ENCODE measurements at places on chromosomes 6 and 20.
A peak's percentile ranks its signal among the peaks of the same experiment; 100 is the strongest.

DNA sequence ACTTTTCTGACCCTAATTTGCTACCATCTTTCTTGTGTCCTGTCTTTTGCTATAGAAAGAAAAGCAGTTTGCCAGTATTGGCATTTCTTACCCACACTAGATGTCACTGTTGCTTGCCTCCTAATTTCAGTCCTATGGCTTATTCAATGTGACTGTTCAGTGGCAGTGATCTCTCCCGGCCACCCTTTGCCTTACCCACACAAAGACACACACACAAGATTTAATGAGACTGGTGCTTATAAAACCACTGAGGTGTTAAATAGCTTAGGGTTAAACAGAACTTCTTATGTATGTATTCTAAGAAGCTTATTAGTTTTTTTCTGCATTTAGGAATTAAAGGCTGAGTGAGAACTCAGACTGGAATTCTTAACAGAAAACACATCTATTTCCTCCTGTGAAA, 233.6 kb upstream of the ASCC3 start:
- peak; percentile 25 for DNase-seq

DNA sequence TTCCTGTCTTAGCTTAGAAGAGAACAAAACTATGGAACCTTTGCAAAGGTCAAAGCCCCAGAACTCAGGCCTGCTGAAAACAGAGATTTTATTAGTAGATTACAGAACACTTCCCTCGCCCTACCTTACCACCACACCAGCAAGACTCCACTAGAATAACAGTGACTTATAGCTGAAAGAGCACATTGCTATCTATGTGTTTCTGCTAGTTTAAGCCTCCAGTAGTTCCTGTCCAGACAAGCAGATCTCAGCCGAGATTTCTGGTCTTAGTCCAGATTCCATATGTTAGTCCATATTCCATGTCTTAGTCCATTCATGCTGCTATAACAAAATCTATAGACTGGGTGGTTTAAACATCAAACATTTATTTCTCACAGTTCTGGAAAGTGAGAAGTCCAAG, 412.3 kb upstream of the ID4 start:
- no peak for DNase-seq

- DNase-seq, result no peak
These were observed 32.8 kb downstream of the VIP start for GRCh38 chr6:152783217-152783878.

DNA sequence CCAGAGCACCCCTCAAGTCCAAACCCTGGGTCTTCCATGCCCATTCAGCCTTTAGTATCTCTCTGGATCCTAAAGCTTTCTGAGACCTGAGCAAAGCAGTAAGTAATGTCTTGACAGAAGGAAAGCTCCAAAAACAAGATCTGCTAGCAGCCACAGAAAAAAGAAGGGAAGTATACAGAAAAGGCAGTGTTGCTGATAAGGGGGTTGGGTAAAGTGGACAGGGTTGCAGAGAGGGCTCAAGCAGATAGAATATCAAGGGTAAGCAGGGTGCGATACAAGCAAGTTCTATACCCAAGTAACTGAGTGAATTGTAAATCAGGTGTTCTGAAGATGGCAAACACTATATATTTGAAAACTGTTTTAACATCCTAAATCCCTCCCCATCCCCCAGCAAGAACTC, 113.4 kb upstream of the CARMIL1 start:
- no peak for DNase-seq

GRCh38 chr6:153160221-153160620, 29.1 kb upstream of the RGS17 start:
- no peak for DNase-seq

DNA sequence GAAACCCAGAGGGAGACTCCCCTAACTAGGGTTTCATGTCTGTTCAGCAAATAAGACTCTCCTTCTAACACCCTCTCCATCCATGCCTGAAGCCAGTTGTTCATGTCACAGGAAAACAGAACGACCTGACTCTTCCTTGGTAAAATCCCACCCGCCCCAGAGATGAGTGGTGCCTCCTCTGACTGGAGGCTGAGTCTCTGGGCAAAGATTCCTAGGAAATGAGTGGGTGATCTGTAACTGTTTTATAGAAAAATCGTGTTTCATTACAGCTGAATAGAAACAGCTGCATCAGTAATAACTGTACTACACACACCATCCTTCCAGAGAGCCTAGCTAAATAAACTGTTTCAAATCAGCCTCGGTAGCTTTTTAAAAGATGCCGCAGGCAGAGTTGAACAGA, 37.4 kb upstream of the MRPS10 start:
- no peak for DNase-seq

DNA sequence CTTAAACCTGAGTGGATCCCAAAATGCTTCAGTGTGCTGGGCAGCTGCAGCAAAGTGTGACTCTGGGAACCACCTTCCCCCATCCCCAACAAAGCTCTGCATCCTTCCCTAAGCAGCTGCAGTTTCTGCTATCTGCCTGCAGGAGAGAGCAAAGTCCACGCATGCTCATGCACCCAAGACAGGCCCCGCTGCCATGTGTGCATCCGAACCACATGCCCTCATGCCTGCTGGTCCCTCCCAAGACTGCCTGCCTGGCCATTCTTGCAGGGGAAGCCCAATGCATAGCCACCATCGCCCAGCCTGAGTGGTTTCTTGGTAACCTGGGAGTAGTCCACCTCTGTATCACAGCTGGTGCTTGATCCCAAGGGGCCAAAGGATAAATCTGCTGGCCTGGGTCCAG, 94.3 kb upstream of the OLIG3 start:
- no peak for DNase-seq

DNA sequence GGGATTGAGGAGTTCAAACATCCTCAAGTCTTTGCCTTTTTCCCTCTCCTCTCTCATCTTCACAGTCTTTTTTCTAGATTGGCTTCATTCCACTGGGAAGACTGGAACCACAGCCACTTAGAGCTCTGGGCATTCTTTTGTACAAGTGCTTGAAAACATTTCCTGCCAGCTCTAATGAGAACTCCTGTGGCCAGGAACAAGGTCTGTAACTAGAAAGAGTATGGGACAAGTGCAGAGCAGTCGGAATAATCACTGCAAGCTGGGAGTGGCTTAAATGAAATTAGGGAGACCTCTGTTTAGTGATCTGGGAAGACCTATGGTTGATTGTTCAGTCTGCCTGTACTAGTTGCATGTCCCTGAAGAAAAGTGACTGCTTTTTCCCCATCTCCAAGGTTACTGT, 41.0 kb upstream of the SMIM8 start:
- DNase-seq, result no peak

DNA sequence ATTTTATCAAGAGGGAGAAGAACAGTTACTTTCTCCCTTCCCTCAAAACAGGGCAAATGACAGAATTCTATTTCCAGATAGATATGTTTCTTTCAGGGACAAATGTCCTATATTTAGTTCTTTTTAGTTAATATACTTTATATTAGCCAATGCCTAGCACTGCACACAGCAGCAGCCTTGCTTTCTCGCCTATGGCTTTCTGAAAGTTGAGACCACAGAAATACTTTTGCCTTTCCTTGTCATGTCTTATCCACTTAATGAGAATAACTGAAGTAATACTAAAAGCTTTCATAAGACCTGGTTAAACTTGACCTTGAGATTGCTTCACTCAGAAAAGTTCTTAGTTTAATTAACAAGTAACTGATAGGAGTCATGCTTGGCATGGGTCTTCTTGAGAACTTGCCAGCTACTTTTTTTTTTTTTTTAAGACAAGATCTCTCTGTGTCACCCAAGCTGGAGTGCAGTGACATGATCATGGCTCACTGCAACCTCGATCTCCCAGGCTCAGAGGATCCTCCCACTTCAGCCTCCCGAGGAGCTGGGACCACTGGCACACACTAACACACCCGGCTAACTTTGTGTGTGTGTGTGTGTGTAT, 159.3 kb downstream of the CDKAL1 start:
- no peak for DNase-seq

DNA sequence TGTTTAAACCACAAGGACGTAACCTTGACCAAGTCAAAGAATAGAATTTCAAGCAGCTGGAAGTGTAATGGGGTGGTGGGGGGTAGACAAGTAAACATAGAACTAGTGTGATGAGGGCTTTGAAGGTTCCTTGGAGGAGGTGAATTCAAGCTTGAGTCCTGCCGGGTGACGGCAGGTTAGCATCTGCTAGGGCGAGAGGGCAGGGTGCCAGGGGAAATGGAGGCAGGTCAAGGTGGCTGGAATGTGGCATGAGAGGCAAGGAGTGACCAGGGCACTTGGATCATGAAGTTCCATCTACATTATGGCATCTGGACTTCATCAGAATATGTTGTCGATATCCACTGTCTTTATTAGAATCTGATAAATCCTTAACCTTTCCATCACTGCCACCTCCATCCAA, 207.5 kb upstream of the SLC35B3 start:
- no peak for DNase-seq

GRCh38 chr6:155378724-155379123, 64.4 kb upstream of the TFB1M start:
- no peak for DNase-seq

DNA sequence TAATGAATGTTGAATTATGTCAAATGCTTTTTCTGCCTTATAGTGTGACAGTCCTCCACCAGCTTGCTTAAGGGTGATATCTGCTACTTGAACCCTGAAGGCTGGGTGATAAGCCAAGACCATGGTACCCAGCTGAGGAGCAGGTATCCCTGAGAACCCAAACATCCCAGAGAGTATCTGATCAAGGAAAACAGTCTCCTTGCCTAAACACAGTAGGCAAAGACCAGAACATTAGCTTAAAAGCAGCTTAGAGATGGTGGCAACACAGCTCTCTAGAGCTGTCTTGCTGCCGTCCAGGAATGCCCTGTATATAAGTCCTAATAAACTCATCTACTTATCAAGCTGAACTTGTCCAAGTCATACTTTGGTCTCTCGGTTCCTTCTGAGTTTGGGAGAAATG, 127.7 kb upstream of the PRSS16 start:
- no peak for DNase-seq

- DNase-seq, result no peak
These were observed 243.3 kb downstream of the SOX4 start for GRCh38 chr6:21836772-21837425.

DNA sequence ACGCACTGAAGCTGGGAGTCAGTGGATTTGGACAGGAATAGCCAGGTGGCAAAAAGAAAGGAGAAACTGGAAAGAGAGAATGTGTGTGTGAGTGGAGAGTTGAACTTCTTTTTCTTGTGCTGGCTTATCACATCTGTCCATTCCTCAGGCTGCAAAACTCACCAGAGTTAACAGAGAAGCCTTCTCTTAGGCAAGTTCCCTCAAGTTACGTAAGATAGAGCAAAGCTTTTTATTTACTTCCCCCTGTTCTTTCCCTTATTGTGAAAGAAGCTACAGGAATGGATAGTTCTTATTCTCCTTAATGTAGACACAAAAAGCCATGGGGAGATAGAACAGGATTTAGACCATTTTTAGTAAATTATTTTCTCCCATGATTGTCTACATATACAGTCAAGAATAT, 188.6 kb downstream of the BMP2 start:
- DNase-seq, result no peak

- no peak for DNase-seq
These were observed 50.2 kb downstream of the TMEM242 start for GRCh38 chr6:157272866-157273755.

DNA sequence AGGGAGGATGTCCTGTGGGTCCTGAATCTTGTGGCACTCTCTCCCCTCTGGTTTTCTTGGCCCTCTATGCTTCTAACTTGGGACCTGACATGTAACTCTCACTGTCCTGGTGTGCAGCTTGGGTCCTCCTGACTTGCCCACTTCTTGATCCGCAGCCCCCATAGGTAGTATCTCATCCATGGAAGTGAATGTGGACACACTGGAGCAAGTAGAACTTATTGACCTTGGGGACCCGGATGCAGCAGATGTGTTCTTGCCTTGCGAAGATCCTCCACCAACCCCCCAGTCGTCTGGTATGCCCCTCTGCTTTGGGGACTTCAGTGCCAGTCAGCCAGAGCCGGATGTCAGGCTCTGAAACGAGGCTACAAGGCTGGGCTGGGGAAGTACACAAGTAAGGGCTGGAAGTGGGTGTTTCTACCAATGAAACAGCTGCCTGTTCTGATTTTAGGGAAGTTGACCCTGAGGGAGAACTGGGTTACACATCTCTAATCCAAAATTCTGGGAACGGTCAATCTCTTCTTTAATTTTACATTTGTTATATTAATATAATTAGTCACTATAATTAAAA, 641 bp downstream of the DBNDD2 start:
- no peak for DNase-seq

DNA sequence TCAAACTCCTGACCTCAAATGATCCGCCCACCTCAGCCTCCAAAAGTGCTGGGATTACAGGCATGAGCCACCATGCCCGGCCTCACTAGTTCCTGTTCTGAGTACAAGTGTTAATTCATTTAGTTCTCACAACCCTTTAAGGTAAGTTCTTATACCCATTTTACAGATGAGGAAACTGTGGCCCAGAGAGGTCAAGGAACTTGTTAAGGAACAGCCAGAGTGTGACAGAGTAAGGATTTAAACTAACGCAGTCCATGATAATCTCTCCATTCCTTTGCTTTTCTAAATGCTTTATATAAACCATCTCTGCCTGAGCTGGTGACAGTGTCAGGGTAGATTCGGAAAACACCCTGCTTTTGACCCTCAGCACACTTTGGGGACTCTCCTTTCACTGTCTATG, 13.3 kb downstream of the FITM2 start:
- DNase-seq, result no peak

GRCh38 chr20:46894971-46895905, 595 bp downstream of the EYA2 start:
- DNase-seq, result no peak

- no peak for DNase-seq
These were observed 8.2 kb downstream of the RNF144B start for GRCh38 chr6:18395177-18395855.

DNA sequence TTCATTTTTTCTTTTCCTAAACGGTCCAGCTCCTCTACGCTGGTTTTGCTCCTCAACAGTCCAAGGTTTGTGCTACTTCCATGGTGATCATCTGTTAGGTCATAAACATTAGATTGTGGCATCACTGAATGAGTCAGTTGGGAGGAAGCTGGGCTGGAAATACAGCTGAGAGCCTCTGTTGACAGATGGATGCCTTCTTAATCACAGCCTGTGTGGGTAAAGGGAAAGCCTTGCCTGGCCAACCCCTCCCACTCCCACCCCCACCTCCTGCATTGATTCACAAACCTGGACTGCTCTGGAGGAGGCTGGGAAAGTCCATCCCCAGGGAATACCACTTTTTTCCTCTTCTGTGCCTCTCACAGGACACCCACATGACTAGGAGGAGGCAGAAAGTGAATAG, 180.6 kb upstream of the CCN2 start:
- DNase-seq, result no peak

GRCh38 chr6:126764671-126765070, 353.8 kb upstream of the RSPO3 start:
- no peak for DNase-seq

- no peak for DNase-seq
These were observed 322.2 kb downstream of the PLCB1 start for GRCh38 chr20:8454137-8454712.

DNA sequence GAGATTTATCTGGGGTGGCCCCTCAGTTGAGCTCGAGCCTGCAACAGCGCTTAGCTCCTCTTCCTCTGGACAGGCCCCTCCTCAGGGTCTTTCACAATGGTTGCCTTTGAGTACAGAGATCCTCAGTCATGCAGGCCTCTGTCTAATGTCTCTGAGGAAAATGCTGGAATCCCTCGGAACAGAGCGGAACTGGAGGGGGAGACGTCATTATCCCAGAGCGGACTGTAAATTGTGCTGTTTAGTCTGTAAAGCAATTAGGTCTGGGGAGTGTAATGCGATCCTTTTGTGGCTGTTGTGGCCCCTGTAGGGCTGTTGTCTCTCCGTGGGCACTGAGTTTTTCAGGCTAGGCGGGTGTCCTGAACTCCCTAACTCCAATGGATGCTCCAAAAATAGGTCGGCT, 15.0 kb upstream of the DAAM2 start:
- no peak for DNase-seq

- no peak for DNase-seq
These were observed 8.7 kb downstream of the SNX21 start for GRCh38 chr20:45842169-45842812.

Data from left renal pelvis (tissue), 4 donors.